Activated CD8-positive, alpha-beta memory T cell treated with anti-CD3 and anti-CD28 coated beads for 4 hours (primary cell): ENCODE measurements at places on chromosomes 16 and 17.
A peak's percentile ranks its signal among the peaks of the same experiment; 100 is the strongest.

- no peak for DNase-seq
Observed at GRCh38 chr17:78803186-78803845, 21.2 kb upstream of the CYTH1 start.

DNA sequence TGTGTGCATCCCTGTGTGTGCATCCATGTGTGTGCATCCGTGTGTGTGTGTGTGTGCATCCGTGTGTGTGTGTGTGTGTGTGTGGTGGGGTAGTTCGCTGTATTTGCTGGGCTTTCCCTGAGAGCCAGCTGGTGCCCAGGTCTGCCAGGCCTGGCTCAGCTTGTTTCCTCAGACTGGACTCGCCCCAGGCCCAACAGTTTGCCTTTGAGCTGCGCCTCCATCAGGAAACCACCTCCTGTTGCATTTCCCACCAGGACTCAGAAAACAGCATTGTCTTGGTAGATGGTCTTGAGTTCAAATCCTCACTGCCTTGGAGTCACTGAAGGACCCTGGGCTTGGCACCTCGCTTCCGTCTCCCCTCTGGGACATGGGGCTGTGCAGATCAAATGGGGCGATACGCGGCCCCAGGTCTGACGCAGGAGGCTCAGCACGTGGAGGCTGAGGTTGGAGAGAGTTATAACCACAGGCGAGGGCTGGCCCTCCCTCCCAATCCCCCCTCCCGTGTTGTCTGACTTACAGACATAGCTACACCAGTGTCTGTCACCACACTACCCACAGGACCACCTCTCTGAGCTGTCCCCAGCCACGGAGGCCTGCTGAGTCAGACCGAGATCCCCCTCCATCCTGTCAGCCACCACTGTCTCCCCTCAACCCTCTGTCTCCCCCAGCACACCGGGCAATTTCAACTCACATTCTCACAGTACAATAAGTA is 4.7 kb downstream of the ITGAE start:
- DNase-seq, result peak; percentile 81

GRCh38 chr16:72284042-72284789 is 112.3 kb upstream of the PMFBP1 start:
- DNase-seq, result no peak

GRCh38 chr16:24996301-24996700 is 18.9 kb downstream of the ARHGAP17 start:
- no peak for DNase-seq

DNA sequence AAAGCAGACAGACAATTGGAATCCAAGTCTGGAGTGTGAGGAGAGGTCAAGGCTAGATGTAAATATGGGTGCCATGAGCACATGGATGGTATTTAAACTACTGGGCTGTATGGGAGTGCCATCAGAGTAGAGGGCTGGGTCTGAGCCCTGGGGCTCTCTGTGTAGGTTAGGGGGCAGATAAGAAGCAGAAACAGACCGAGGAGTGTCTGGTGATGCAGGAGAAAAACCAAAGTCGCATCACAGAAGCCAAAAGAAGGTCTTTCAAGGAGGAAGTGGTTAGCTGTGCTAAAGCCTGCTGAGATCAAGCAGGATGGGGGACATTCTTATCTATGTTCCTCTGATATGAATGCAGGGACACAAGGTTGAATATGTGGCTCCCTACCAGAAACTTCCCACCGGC is 1.9 kb downstream of the TSEN54 start:
- no peak for DNase-seq

DNA sequence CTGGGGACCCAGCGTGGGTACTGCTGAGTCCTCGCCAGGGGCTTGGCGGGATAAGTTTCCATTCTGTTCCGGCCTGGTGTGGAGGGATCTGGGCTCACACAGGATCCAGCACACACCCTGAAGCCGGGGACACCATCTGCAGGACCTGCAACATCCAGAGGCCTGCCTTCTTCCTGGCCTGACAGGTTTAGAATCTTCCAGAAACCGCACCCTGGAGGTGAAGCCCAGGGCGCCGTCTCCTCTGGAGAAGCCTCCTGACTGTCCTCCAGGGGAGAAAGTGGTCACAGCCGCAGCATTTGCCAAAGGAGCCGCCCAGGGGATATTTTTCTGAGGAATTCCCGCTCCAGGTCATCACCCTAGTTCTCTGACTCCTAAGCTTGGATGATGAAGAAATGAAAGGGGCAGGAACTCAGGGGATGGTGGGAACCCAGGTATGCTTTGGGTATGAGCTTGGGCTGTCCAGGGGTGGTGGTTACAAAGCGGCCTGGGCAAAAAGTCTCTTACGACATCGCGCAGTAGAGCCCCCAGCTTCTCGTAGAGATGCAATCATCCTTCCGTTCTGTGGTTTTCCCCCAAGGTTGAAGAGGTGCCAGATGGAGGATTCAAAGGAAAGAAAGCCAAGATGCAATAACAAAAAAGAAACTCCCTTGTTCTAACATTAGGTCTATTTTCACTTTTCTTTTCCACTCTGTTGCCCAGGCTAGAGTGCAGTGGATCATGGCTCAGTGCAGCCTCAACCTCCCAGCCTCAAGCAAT is 9.1 kb upstream of the CRISPLD2 start:
- no peak for DNase-seq

DNA sequence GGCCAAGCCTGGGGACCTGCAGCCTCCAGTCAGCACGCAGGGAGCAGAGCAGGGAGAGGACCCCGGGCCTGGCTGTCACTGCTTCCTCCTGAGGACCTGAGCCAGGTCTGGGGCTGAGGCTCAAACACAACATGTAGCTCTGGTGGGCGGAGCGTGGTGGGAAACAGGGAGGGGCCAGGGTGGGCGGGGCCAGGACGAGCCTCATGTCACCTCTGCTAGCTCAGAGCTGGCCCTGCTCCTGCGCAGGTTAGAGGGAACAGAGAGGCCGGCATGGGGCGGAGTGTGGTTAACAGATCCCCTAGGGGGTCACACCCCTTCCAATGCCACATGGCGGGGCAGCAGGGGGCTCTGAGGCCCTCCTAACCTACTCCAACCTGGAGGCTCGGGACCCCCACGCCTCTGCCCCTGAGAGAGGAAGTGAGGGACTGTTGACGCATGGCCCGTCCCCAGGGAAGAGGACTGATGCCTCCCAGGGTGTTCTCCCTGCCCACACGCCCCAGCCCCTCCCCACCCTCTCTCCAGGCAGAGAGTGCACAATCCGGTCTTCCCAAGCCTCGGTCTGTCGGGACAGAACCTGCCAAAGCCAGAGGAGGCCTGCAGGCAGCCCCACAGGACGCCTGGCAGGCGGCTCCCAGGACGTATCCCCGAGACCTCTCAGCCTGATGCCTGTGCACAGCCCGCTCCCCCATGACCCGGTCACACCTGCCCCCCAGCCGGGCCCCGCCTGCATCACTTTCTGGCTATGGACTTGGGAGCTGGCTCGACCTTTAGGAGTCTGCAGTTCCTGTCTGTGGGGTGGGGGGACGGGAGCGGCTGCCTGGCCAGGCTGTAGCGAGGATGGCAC is 15.2 kb downstream of the PIEZO1 start:
- no peak for DNase-seq

GRCh38 chr17:61463316-61464129 is 11.3 kb downstream of the TBX4 start:
- no peak for DNase-seq

- DNase-seq, result no peak
Observed at GRCh38 chr17:61097781-61098180, 301.9 kb upstream of the TBX2 start.

GRCh38 chr17:27269974-27270373 is 23.9 kb upstream of the WSB1 start:
- no peak for DNase-seq

DNA sequence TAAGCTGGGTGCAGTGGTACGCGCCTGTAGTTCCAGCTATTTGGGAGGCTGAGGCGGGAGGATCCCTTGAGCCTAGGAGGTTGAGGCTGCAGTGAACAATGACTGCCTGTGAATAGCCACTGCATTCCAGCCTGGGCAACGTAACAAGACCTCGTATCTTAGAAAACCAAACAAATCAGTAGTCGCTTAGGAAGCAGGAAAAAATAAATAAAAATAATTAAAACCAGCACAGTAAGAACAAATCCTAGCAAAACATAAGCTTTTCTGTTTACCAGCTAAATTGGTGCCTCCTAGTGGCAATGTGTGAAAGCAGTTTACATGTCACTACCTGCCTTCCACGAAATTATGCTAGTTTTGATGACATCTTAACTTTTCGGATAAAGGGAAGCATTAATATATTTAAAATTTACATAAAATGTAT is 1.3 kb downstream of the ARMC5 start:
- no peak for DNase-seq

DNA sequence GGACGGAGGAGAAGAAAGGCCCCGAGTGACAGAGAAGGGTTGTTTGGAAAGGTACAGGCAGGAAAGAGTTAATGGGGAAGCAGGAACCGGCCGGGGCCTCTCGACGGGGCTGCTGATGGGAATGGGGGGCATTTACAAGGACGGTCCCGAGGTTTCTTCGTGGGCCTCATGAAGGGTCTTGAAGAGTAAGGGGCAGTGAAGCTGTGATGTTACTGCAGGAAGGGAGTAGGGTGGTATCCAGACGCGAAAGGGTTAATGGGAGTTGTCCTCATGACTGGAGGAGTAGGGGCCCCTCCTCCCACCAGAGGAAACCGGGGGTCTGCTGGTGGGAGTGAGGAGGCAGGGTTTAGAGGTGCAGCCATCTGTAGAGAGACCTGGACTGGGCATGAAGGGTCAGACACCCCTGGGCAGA is 481 bp downstream of the PDK2 start:
- no peak for DNase-seq

DNA sequence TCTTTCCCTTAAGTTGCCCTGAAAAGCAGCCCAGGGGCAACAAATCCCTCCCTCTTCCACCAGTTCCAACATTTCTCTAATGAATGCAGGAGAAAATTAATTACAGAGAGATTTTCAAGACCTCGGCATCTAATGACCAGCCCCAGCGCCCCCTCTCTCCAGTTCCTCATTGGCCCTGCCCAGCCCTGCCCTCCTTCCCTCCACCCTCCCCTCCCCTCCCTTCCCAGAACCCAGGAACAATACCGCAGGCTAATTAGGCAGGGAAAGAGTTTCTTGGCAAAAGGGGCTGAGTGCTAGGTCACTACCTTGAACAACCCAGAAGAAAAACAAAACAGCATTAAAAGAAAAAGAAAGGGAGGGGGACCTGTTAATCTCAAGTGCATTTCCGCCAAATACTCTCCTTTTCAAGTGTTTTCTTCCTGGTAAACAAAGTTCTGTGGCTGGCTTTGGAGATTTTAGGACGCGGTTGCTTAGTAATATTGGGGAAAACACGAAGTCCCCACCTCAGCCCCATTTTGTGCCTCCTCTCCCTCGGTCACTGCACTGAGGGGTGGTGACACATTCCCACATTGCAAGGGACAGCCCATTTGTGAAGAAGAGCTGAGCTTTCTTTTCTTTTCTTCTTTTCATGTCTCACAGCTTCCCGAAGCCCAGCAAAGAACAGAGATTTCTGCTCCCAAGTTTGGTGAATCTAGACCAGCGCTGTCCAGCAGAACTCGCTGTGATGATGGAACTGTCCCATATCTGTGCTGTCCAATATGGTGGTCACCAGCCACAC is 215.4 kb downstream of the SOX9 start:
- DNase-seq, result no peak

GRCh38 chr16:14095883-14096551 is 24.9 kb downstream of the MRTFB start:
- DNase-seq, result no peak

DNA sequence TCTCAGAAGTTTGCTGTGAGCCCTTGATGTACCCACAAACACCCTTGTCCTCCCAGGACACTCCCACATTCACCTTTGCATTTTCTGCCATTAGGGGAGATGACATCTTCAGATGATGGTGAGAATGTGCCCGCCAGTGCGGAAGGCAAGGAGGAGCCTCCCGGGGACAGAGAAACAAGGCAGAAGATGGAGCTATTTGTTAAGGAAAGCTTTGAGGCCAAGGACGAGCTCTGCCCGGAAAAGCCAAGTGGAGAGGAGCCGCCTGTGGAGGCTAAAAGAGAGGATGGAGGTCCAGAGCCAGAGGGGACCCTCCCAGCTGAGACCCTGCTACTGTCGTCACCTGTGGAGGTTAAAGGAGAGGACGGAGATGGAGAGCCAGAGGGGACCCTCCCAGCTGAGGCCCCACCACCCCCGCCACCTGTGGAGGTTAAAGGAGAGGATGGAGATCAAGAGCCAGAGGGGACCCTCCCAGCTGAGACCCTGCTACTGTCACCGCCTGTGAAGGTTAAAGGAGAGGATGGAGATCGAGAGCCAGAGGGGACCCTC is 17.0 kb downstream of the TAF1C start:
- no peak for DNase-seq

DNA sequence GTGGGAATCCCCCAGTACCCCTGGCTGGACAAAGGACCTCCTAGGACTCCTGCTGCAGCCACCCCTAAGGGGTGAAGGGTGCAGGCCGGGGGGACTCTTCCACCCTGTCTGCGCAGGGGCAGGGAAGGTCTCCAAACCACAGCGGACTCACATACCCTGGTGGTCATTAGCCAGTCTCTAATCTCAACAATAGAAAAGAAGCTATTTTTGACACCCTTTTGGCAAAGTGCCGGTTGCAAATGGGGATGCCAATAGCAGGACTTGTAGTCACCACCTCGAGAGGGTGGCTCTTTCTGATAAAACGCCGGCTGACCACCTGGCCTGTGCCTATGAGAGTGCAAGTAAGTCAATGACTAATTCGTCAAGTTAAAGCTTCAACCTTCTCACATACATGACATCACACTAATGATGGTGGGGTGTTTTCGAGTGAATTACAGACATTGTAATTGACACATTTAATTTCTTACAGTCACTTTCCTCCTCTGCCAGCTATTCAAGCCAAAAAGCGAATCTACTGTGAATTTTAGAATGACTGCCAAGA is 23.1 kb upstream of the DNAH17 start:
- DNase-seq, result no peak

GRCh38 chr17:37696366-37696765 is 48.5 kb downstream of the HNF1B start:
- no peak for DNase-seq

DNA sequence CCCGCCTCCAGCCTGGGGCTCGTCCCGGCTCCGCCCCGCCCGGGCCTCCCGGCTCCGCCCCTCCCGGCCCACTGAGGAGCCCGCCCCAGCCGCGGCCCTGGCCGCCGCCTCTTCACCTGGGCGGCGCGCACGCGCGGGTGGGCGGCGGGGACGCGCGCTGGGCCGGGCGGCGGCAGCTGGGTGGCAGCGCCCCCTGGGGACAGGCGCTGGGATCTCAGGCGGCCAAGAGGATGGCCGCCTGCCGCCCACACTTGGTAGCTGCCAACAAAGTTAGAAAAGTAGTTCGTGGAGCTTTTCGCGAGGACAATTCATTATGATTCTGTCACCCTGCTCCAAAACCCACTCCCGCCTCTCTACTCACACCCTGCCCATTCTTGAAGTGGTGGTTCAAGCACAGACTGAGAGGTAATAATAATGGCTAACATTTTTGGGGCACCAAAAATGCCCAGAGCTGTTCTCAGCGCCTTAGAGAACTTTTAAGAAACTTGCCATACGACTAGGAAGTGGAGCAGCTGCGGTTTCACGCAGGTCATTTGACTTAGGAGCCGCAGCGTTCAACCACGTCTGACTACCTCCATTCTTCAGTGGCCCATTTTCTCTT is 340 bp upstream of the MYO1D start:
- DNase-seq, result peak; percentile 76

GRCh38 chr17:6305613-6306360 is 129.1 kb downstream of the AIPL1 start:
- no peak for DNase-seq
